Esophagus (tissue), 2 donors: ENCODE measurements at places on chromosomes 11 and 22. TPM values are rescaled to one million over a fixed set of nuclear protein-coding genes. Genes with fewer than 3 reads are reported as not detected.

The MYBPC3 gene
- polyA plus RNA-seq, result 0.08 TPM

The CECR2 gene
- polyA plus RNA-seq, result 0.09 TPM

The MS4A4E gene
- polyA plus RNA-seq, result 0.37 TPM

The E2F8 gene
- polyA plus RNA-seq, result 3.1 TPM

The ST13 gene
- polyA plus RNA-seq, result 96.9 TPM

The TMEM151A gene
- polyA plus RNA-seq, result 0.04 TPM

The MYOD1 gene
- not detected for polyA plus RNA-seq

The BACE1 gene
- 4.9 TPM for polyA plus RNA-seq

The UBQLNL gene
- 0.49 TPM for polyA plus RNA-seq

The CATSPERZ gene
- polyA plus RNA-seq, result 0.39 TPM

The ANO5 gene
- 0.31 TPM for polyA plus RNA-seq

The IFITM10 gene
- 0.73 TPM for polyA plus RNA-seq

The MUC5AC gene
- polyA plus RNA-seq, result 0.01 TPM

The NEFH gene
- polyA plus RNA-seq, result 0.42 TPM

The SHISAL1 gene
- 0.08 TPM for polyA plus RNA-seq

The BEST1 gene
- 3.8 TPM for polyA plus RNA-seq

The CREBZF gene
- polyA plus RNA-seq, result 19.0 TPM

The GGTLC3 gene
- not detected for polyA plus RNA-seq

The TEX54 gene
- polyA plus RNA-seq, result not detected

The MLC1 gene
- 0.04 TPM for polyA plus RNA-seq

The ALDH3B2 gene
- 62.8 TPM for polyA plus RNA-seq

The KRTAP5-10 gene
- 0.12 TPM for polyA plus RNA-seq

The IL17REL gene
- not detected for polyA plus RNA-seq

The RIBC2 gene
- polyA plus RNA-seq, result 1.5 TPM

The HIKESHI gene
- polyA plus RNA-seq, result 21.7 TPM

The C11orf86 gene
- polyA plus RNA-seq, result not detected

The PATE2 gene
- not detected for polyA plus RNA-seq

The GLB1L3 gene
- 0.08 TPM for polyA plus RNA-seq

The HEPACAM gene
- 0.02 TPM for polyA plus RNA-seq

The OR52E8 gene
- polyA plus RNA-seq, result not detected

The HEPN1 gene
- polyA plus RNA-seq, result not detected

The CCDC73 gene
- 0.05 TPM for polyA plus RNA-seq

The NLRP14 gene
- not detected for polyA plus RNA-seq

The MEI1 gene
- 0.79 TPM for polyA plus RNA-seq

The GAS2 gene
- polyA plus RNA-seq, result 0.46 TPM

The OR5M11 gene
- not detected for polyA plus RNA-seq

The FAM181B gene
- 0.29 TPM for polyA plus RNA-seq

The LRRC74B gene
- polyA plus RNA-seq, result 0.22 TPM

The ZNF215 gene
- polyA plus RNA-seq, result 0.77 TPM

The ZBTB16 gene
- 4.6 TPM for polyA plus RNA-seq

The IGLL1 gene
- not detected for polyA plus RNA-seq

The TAF6L gene
- 21.6 TPM for polyA plus RNA-seq

The LIN7C gene
- 7.2 TPM for polyA plus RNA-seq

The CYB561A3 gene
- polyA plus RNA-seq, result 11.4 TPM

The KCNE3 gene
- polyA plus RNA-seq, result 4.6 TPM

The MYO18B gene
- polyA plus RNA-seq, result 0.29 TPM

The IL17RA gene
- 3.8 TPM for polyA plus RNA-seq

The TPP1 gene
- polyA plus RNA-seq, result 18.6 TPM

The OR51B5 gene
- polyA plus RNA-seq, result not detected
